ENCODE measurements at places on chromosomes 3 and 15. TPM values are rescaled to one million over a fixed set of nuclear protein-coding genes. Genes with fewer than 3 reads are reported as not detected.

- DNase-seq, result no peak
Observed at GRCh38 chr3:105512061-105512460, 145.4 kb downstream of the ALCAM start.

- DNase-seq, result peak; percentile 66
Observed at GRCh38 chr15:51908316-51908715, 63.3 kb downstream of the LEO1 start.

- DNase-seq, result no peak
Observed at GRCh38 chr15:38672814-38673670, 108.4 kb upstream of the RASGRP1 start.

- DNase-seq, result no peak
Observed at GRCh38 chr3:150479370-150479769, 66.9 kb downstream of the SERP1 start.

DNA sequence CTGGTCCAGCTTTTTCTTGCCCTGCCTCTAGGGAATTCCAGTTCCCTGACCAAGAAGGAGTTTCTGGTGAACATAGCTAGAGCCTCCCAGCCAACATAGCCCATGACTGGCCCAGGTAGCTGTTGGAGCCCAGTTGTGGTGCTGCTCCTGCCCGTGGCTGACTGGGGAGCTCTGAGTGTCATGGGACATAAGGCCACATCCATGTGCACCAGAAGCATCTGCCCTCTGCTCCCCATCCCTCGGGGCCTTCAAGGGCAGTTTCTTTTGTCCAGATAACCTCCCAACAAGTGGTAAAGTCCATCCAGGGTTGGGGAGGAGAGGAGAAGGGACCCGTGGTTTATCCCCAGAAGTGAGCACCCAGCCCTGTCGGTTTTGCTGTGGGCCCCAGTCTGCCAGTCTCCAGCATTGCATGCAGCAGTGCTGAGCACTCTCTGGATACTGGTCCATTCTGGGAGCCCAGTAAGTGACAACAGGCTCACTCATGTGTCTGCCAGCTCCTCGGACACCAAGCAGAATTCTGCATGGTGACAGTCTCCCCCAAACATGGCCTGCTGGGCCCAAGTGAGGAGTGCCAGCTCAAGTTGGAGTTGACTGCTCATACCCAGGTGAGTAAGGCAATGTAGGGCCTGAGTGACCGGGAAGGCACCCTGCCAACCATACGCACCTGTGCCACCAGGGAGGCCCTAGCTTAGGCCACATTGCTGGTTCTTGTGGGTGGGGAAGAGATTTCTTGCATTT lies 28.8 kb downstream of the ACAA1 start:
- no peak for DNase-seq

DNA sequence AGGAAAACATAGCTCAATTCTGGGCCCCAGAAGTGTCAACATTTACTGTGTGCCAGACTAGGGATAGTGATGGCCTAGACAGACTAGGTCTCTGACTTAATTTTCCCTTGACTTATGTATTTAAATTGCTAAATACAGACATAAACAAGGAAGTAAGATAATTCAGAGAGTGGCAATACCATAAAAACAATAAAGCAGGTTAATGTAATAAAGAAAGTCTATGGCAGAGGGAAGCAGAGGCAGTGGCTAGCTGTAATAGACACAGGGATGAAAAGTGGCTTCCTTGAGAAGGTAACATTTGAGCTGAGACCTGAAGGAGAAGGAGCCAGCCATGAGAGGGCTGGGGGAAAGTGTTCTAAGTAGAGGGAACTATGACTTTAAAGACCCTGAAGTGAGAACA lies 95.7 kb downstream of the TNIK start:
- DNase-seq, result no peak

- peak; percentile 25 for DNase-seq
Observed at GRCh38 chr3:124033360-124034015, 41.6 kb upstream of the ROPN1 start.

DNA sequence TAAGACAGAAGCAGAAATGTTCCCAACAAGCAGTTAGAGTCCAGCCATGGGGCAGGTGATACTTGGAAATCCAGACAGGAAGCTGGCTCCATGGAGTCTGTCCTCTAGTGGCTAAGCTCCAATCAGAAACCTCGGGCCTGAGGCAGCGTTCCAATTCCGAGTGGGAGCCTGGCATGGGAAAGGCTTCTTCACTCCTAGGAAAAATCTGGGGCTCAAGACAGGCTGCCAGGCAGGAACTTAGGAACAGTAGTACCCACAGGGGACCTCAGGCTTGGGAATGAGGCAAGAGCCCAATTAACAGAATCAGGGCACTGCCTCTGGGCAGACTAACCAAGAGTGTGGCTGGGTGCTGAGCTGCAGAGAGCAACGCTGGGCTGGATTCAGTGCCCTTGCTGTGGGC lies 6.2 kb upstream of the ATP13A4 start:
- peak; percentile 8 for DNase-seq

- DNase-seq, result no peak
Observed at GRCh38 chr3:195036574-195036973, 234.4 kb downstream of the XXYLT1 start.

DNA sequence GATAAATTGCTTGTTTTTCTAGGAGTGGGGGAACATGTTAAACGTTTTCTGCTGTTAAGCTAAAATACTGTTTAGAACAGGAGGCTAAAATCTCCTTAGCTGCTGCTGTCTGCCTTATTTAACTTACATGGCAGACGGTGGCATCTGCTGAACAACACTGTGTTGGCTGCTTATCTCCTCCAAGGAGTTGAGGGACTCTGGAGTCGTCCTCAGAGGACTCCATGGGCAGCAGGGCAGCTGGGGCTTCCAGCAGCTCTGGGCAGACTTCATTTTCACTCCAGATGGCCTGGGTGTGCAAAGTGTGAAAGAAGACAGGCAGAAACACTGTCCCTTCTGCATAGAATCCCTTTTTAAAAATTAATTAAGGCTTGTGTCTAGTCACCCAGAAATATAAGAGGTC lies 52.9 kb upstream of the NUDT16 start:
- DNase-seq, result no peak

GRCh38 chr3:156551746-156552145 lies 3.2 kb downstream of the SSR3 start:
- peak; percentile 87 for DNase-seq

- DNase-seq, result no peak
Observed at GRCh38 chr15:35206060-35206675, 121.1 kb upstream of the NANOGP8 start.

DNA sequence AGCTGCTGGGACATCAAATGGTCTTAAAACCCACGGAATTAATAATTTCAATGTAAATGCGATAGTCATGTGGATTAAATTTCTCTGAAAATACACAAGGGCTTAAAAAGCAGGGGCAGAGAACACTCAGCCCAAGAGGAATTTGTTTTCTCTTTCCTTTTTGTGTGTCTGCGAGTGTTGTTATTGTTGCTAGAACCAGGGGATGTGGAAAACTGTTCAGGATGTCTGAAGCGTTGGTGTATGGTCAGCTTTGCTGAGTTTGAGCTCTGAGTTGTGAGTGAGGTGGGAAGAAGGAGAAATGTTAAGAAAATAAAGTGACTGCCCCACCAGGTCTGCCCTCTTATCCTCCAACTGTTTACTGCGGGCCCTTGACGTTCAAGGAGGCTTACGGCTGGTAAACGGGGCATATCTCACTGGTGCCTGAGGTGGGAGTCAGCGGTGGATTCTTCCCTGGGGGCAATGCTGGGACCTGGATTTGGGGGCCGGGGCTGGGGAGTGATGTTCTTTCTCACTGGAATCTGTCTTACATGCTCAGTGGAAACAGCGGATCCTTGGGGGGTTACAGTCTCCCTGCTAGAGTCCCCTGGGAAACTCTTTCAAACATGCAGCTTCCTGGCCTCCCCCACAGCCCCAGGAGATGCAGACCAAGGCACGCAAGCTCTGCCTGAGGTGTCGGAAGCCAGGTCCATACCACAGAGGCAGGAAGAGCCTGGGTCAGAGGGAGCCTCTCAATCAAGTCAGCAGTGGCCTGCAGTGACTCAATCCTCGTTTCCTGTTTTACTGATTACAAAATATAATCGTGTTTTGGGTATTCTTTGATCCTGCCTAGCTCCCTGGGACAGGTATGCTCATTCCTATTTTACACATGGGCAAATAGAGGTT lies 41.8 kb downstream of the ITGA11 start:
- peak; percentile 97 for DNase-seq

- DNase-seq, result no peak
Observed at GRCh38 chr15:99010768-99011167, 3.2 kb upstream of the PGPEP1L start.

DNA sequence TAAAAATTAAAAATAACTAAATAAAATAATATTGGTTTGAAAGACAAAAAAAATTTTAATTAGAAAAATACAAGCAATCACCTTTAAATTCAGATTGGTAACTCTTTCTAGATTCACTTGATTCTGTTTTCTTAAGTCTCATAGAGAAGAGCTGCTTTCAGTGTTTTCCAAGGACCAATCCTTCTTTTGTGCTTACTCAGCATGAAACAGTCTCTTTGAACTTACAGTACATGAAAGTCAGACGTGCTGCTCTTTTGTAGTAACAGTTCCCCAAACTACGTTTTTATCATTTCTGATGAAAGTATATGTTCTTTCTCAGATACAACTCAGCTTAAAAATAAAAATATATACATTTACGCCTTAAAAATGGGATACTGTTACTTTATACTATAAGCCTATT lies 171.9 kb upstream of the CCDC54 start:
- no peak for DNase-seq

- no peak for DNase-seq
Observed at GRCh38 chr3:149214702-149215101, 6.9 kb downstream of the CP start.

- DNase-seq, result no peak
Observed at GRCh38 chr15:65873256-65873655, 4.0 kb downstream of the RAB11A start.

GRCh38 chr3:46871222-46871621 lies 6.3 kb upstream of the PTH1R start:
- DNase-seq, result no peak

- DNase-seq, result no peak
Observed at GRCh38 chr3:59401924-59402323, 352.1 kb upstream of the CFAP20DC start.

GRCh38 chr15:98568382-98569017 lies 79.8 kb upstream of the IGF1R start:
- no peak for DNase-seq

DNA sequence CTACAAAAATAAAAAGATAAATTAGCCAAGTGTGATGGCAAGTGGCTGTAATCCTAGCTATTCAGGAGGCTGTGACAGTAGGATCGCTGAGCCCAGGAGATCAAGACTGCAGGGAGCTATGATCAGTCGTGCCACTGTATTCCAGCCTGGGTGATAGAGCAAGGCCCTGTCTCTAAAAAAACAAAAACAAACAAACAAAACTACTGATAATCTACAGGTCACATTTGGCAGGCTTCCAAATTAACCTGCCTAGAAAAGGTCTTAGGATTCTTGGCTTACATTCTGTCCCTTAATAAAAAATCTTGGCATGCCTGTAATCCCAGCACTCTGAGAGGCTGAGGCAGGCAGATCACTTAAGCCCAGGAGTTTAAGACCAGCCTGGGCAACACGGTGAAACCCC lies 33.4 kb upstream of the SETD2 start:
- DNase-seq, result no peak

GRCh38 chr3:102090721-102091045 lies 241.4 kb downstream of the NFKBIZ start:
- peak; percentile 31 for DNase-seq

DNA sequence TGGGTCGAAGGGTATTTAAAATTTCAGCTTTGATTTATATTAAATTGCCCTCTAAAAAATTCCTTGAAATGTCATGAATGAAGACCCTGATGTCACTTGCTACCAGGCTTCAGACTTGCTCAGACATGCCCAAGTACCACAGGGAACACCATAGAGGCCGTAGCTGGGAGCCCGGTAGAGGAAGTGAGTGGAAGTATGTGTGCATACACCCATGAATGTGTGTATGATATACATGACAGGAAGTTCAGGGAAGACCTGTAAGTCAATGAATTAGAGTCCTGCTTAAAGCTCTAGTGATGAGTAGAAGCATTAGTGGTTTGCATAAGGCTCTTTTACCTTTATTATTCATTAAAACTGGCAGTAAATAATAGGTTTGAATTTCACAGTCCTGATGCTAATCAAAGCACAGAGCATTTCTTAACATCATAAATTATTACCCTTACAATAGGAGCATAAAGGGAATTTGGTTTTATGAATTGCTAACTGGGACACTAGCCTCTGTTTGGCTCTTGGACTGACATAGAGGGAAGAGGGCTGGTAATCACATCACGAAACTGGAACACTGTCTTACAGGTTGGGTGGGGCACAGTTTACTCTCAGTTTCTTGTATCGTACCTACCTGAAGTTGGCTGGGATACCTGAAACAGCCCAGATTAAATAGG lies 144.4 kb downstream of the CHST2 start:
- DNase-seq, result no peak

DNA sequence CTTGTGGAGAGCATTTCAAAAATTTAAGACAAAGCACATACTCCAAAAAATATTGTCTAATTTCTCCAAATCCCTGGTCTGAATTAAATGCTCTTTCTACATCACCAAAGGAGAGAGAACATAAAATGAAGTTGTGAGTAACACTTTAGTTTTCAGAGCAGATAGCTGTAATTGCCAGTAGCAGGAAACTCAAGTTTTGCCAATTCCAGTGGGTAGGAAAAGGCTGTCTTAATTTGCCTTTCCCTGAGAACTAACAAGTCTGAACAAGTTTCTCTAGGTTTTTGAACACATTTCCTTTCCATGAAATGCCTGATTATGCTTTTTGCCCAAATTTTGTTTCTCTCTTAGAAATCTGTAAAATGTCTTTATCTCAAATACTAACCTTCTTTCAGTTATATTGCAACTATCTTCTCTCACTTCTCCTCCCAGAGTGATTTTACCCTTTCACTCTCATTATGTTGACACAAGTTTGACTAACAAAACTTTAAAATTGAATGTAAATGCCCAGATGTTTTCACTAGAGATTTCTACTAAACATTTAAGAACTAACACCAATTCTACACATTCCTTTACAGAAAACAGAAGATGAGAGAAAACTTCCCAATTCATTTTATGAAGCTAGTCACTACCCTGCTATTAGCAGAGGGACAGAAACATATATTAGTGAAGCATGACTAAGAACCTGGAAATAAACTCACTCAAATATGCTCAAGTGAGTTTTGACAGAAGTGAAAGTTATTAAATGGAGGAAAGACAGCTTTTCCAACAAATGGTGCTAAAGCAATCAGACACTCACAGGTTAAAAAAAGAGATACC lies 38.4 kb downstream of the RFX7 start:
- no peak for DNase-seq

DNA sequence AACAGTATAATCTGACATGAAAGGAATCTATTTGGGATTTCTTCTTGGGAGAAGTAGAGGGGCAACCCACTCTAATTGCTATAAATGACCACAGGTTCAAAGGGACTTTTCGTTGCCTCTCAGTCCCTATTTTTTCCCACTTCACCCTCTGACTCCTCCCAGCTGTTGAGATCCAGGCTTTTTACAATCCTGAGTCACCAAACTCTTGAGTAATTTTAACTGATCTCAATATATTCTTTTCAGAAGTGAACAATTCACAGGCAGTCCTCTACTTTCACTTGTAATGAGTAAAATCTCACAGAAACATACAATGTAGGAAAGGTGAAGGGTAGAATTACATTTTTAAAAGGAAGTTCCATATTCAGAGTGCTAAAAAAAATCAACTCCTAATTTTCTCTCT lies 44.6 kb downstream of the EIF4E3 start:
- peak; percentile 59 for DNase-seq

GRCh38 chr3:134466331-134466730 lies 19.5 kb downstream of the ANAPC13 start:
- no peak for DNase-seq

TUSC7 gene
- not detected for total RNA-seq

LRRC31 gene
- not detected for total RNA-seq

CP gene
- total RNA-seq, result 2.7 TPM

CERS3 gene
- total RNA-seq, result not detected

C2CD4B gene
- total RNA-seq, result not detected

POPDC2 gene
- total RNA-seq, result not detected

GOLGA8S gene
- total RNA-seq, result not detected

PPP4R2 gene
- total RNA-seq, result 17.5 TPM

IFT122 gene
- total RNA-seq, result 14.7 TPM

SH3GL3 gene
- total RNA-seq, result 0.27 TPM

Measured in M059J (cell line).